ENCODE measurements at places on chromosomes 1 and 21.

- no peak overlapping the region for H3K27ac ChIP-seq
- DNase-seq, result no peak
- H3K4me1 ChIP-seq, result peaks cover 6% of the 10 kb centered on the region
- peaks cover 53% of the 10 kb centered on the region for H3K27me3 ChIP-seq
- no peaks in the 10 kb centered on the region for H3K36me3 ChIP-seq
- H3K4me3 ChIP-seq, result no peak overlapping the region
Observed at GRCh38 chr1:230820568-230820967, 47.8 kb downstream of the C1orf198 start.

GRCh38 chr1:103461161-103462105, 64.1 kb upstream of the RNPC3 start:
- H3K36me3 ChIP-seq, result no peaks in the 10 kb centered on the region
- no peaks in the 10 kb centered on the region for H3K4me1 ChIP-seq
- H3K27me3 ChIP-seq, result no peaks in the 10 kb centered on the region
- no peak overlapping the region for H3K4me3 ChIP-seq
- DNase-seq, result no peak

- H3K36me3 ChIP-seq, result peaks cover 48% of the 10 kb centered on the region
- H3K27me3 ChIP-seq, result no peaks in the 10 kb centered on the region
- DNase-seq, result no peak
- peak overlapping the region; percentile 58 for H3K4me3 ChIP-seq
- H3K27ac ChIP-seq, result no peak overlapping the region
Observed at GRCh38 chr1:23366146-23366545, 3.5 kb downstream of the ZNF436 start.

GRCh38 chr1:1537626-1538250, 2.7 kb downstream of the TMEM240 start:
- H3K4me1 ChIP-seq, result peaks cover 48% of the 10 kb centered on the region
- peaks cover 51% of the 10 kb centered on the region for H3K36me3 ChIP-seq
- H3K4me3 ChIP-seq, result no peak overlapping the region
- no peak overlapping the region for H3K27ac ChIP-seq
- no peak for DNase-seq
- no peaks in the 10 kb centered on the region for H3K27me3 ChIP-seq

- H3K4me3 ChIP-seq, result no peak overlapping the region
- H3K4me1 ChIP-seq, result peaks cover 8% of the 10 kb centered on the region
- H3K27me3 ChIP-seq, result no peaks in the 10 kb centered on the region
- DNase-seq, result no peak
Observed at GRCh38 chr1:225470211-225471108, 42.6 kb upstream of the LBR start.

GRCh38 chr1:40637470-40638007, 27.9 kb downstream of the RIMS3 start:
- peaks cover 22% of the 10 kb centered on the region for H3K4me1 ChIP-seq
- no peak for DNase-seq
- H3K4me3 ChIP-seq, result no peak overlapping the region
- no peak overlapping the region for H3K27ac ChIP-seq

DNA sequence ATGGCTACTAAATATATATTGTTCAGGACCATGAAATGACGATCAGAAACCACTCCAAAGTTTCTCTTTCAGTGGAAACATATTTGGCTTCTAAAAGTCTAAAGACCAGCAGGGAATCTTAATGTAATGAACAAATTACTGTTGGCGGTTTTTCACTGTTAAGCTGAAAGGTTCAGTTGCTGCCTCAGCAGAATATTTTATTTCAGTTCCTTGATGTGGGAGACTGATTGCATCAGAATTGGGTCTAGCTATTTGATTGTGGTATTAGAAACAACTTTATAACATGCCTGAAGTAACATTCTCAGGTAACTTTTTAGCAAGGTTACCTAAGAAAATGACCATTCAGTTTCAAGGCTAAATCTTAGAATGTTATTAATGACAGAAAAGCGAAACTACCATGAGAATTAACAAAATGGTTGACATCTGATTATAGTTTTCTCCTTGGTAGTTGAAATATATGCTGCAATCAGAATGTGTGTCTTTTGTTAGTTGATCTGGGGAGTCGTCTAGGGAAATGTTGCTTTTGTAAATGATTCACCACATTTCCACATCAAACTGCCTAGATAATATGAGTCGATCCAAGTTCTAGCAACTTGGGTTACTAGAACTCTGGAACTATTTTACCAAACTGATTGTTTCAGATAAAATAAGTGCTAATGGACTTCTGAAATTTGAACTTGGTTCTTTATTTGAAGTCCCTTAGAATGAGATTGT, 200.4 kb downstream of the HMCN1 start:
- H3K36me3 ChIP-seq, result no peaks in the 10 kb centered on the region
- DNase-seq, result no peak
- no peaks in the 10 kb centered on the region for H3K4me1 ChIP-seq

DNA sequence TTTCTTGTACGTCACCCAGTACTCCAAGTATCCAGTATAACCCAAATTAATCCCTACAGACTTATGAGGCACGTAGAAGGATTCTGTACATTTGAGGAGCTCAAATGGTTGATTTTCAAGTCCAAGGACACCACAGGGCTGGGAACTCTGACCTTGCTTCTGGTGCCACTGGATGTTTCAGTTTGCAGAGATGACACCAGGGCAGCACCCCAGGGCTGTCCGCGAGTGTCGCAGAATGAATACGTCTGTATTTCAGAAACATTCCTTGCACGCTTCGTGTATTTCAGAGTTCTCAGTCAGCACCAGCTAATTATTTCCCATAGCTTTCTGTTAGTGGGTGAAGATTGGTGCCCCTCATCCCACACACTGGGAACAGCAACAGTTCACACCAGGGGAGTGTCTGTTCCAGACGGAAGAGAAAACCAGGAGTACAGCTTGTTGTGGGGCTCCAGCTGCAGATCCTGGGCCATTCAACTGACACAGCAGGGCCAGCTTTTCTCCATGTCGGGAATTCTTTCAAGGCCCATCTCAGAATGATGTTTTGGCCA, 159.2 kb downstream of the RHOU start:
- H3K27ac ChIP-seq, result no peak overlapping the region
- H3K36me3 ChIP-seq, result no peaks in the 10 kb centered on the region
- H3K4me3 ChIP-seq, result no peak overlapping the region
- H3K27me3 ChIP-seq, result peaks cover 8% of the 10 kb centered on the region
- no peak for DNase-seq

DNA sequence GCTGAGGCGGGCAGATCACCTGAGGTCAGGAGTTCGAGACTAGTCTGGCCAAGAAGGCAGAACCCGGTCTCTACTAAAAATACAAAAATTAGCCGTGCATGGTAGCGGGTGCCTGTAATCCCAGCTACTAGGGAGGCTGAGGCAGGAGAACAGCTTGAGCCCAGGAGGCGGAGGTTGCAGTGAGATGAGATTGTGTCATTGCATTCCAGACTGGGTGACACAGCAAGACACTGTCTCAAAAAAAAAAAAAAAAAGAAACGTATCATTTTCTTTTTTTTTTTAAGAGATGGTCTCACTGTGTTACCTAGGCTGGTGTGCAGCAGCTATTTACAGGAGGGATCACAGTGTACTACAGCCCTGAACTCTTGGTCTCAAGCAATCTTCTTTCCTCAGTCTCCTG, 47.3 kb downstream of the ITGB3BP start:
- H3K27ac ChIP-seq, result no peak overlapping the region
- no peaks in the 10 kb centered on the region for H3K27me3 ChIP-seq
- DNase-seq, result no peak
- no peak overlapping the region for H3K4me3 ChIP-seq
- peaks cover 23% of the 10 kb centered on the region for H3K36me3 ChIP-seq
- H3K4me1 ChIP-seq, result no peaks in the 10 kb centered on the region

DNA sequence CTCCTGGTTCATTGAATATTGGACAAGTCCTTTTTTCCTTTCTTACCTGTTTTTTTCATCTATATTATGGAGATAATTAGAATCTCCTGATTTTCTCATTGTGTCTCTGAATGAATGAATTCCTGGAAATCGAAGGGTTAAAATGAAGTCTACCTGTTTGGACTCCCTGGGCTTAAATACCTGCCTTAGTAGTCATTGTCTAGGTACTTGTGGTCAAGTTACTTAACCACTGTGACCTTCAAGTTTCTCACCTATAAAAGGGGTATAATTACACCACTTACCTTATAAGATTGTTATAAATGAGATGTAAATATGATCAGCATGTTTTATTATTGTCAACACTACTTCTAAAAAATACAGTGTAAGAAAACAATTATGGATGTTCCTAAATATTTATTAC, 9.0 kb upstream of the TBX19 start:
- no peak overlapping the region for H3K4me3 ChIP-seq
- no peak overlapping the region for H3K27ac ChIP-seq
- DNase-seq, result no peak
- H3K36me3 ChIP-seq, result no peaks in the 10 kb centered on the region
- no peaks in the 10 kb centered on the region for H3K4me1 ChIP-seq
- H3K27me3 ChIP-seq, result no peaks in the 10 kb centered on the region

- no peak for DNase-seq
- peaks cover 32% of the 10 kb centered on the region for H3K4me1 ChIP-seq
- peaks cover 84% of the 10 kb centered on the region for H3K27me3 ChIP-seq
- H3K4me3 ChIP-seq, result no peak overlapping the region
Observed at GRCh38 chr1:2356911-2357845, 34.2 kb downstream of the MORN1 start.

GRCh38 chr1:36305915-36306209, 306 bp upstream of the SH3D21 start:
- peaks cover 43% of the 10 kb centered on the region for H3K36me3 ChIP-seq
- H3K27ac ChIP-seq, result peak overlapping the region; percentile 50
- H3K27me3 ChIP-seq, result no peaks in the 10 kb centered on the region
- DNase-seq, result no peak
- no peak overlapping the region for H3K4me3 ChIP-seq

DNA sequence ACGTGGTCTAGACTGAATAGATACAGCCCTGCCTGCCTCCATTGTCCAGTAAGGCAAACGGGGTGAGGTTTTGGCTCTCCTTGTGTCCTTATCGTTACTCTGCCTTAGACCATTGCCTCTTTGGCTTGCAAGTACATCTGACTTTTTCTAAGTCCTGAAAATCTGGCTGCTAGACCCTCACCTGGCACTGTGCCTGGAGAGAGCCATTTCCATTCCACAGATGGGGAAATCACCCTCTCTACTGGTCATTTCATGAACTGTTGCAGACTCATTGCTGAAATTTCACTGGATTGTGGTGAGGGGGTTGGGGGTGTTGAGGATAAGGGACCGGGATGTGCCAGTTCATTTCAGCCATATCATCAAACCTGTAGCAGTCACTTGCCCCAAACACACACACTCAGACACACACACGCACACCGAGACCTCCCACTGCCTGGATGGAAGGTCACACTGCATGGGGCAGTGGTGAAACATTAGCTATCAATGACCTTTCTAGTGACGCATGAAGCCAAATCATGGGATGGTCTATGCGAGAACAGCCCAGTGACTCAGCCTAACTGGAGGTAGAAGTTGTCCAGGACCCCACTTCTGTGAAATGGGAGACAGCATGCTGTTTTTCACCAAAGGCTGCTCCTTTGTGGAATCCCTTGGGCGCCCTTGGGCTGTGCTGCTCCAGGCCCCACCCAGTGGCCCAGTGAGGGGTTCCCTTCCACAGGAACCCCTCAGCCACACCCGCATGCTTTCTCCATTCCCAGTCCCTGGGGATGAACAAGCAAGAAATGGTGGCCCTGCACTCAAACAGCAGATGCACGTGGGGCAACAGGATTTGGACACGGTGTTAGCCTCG, 34.9 kb upstream of the VASH2 start:
- H3K4me3 ChIP-seq, result no peak overlapping the region
- H3K27me3 ChIP-seq, result peaks cover 2% of the 10 kb centered on the region
- no peak overlapping the region for H3K27ac ChIP-seq
- H3K36me3 ChIP-seq, result no peaks in the 10 kb centered on the region

- H3K4me1 ChIP-seq, result no peaks in the 10 kb centered on the region
- no peak for DNase-seq
- H3K36me3 ChIP-seq, result no peaks in the 10 kb centered on the region
- H3K27ac ChIP-seq, result no peak overlapping the region
- H3K4me3 ChIP-seq, result no peak overlapping the region
Observed at GRCh38 chr21:38166173-38166535, 90.6 kb upstream of the KCNJ15 start.

- H3K4me1 ChIP-seq, result no peaks in the 10 kb centered on the region
- H3K4me3 ChIP-seq, result no peak overlapping the region
- DNase-seq, result no peak
- H3K27ac ChIP-seq, result no peak overlapping the region
- H3K36me3 ChIP-seq, result no peaks in the 10 kb centered on the region
- H3K27me3 ChIP-seq, result no peaks in the 10 kb centered on the region
Observed at GRCh38 chr1:237279629-237280028, 237.6 kb downstream of the RYR2 start.

- H3K36me3 ChIP-seq, result no peaks in the 10 kb centered on the region
- no peak overlapping the region for H3K27ac ChIP-seq
- no peak for DNase-seq
- peaks cover 20% of the 10 kb centered on the region for H3K4me1 ChIP-seq
- H3K4me3 ChIP-seq, result peak overlapping the region; percentile 42
Observed at GRCh38 chr1:201481004-201481380, 12.0 kb upstream of the PHLDA3 start.

GRCh38 chr1:227661495-227661894, 73.6 kb downstream of the JMJD4 start:
- no peaks in the 10 kb centered on the region for H3K4me1 ChIP-seq
- no peaks in the 10 kb centered on the region for H3K36me3 ChIP-seq
- no peaks in the 10 kb centered on the region for H3K27me3 ChIP-seq
- no peak for DNase-seq
- no peak overlapping the region for H3K27ac ChIP-seq

DNA sequence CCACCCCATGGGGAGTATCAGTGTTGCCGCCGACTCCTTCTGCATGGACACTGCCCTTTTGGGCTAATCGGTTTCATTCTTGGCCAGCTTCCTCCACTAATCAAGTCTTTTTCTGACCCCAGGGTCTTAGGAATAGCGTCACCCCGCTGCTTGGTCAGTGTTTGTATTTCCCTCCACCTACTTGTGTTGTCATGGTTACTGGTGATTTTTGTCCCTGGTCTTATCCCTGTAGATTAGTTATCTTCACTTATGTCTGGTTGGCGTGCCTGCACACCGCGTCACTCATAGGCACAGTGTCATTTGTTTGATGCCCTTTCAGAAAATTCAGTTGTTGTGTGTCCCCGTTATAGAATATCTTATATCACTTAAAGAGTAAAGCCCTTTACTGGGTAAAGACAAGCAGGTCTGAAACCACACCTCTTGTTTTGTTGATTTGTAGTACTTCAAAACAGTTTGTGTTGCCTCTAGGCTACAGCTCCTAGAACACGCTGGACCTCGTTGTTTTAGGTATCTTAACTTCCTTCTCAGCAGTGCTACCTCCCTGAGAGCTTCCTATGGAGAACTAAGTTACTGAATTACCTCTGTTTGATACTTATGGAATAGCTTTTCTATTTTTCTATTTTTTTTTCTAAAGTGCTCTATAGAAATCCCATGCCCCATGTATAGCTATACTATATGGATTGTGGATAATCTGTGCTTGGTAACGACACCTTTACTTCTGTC, 868 bp downstream of the PPP1R12B start:
- peak; percentile 66 for DNase-seq
- H3K27me3 ChIP-seq, result no peaks in the 10 kb centered on the region
- no peaks in the 10 kb centered on the region for H3K36me3 ChIP-seq
- peaks cover 5% of the 10 kb centered on the region for H3K4me1 ChIP-seq
- peak overlapping the region; percentile 77 for H3K4me3 ChIP-seq
